Tongue (tissue), 3 donors: ENCODE measurements at places on chromosomes 1 and 21. TPM values are rescaled to one million over a fixed set of nuclear protein-coding genes. Genes with fewer than 3 reads are reported as not detected.

DNA sequence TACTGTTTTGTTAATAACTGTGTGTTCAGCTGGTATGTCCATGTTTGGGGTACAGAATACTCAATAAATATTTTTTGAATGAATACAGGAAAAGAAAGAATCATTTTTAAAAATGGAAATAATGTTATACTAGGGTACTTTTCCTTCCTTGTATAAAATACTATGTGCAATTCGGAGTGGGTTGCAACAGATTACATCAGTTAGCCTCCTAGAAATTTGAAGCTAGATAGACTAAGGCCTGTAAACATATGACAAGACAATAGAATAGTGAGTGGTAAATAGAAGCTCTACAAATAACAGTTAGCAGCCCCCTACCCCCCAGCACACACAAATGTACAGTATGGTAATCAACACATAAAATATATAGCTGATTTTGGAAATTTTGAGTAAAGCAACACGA, 195.9 kb downstream of the KCNT2 start:
- DNase-seq: no peak

GRCh38 chr1:32362474-32363313, at the start of the genes FAM229A and TSSK3:
FAM229A (minus strand) TSS chr1:32362485; CDS start chr1:32362091, 394 bp downstream.
TSSK3 (plus strand) TSS chr1:32362539; CDS start chr1:32362702, 163 bp downstream.
- DNase-seq: no peak

Gene DENND2C
- 12.3 TPM for total RNA-seq

GRCh38 chr1:165927169-165927568, 99.8 kb downstream of the UCK2 start:
- no peak for DNase-seq

DNA sequence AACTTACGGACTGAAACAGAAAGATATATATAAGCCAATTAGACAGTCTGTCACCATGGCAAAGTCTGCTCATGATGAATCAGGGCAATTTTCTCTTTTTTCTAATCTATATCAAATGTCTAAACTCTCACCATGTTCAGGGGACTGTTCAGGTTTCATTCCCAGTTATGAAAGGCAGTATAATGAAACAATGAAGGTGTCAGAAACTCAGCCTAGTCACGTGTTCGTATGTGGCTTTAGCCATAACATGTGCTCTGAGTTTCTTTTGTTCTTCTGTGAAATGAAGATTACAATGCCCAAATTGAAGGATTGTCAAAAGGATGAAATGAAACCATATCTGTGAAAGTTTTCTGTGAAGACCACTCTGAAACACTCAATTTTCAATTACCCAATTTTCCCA, 392.9 kb downstream of the DSCAM start:
- no peak for DNase-seq
